ENCODE measurements at places on chromosomes 16 and 17.

DNA sequence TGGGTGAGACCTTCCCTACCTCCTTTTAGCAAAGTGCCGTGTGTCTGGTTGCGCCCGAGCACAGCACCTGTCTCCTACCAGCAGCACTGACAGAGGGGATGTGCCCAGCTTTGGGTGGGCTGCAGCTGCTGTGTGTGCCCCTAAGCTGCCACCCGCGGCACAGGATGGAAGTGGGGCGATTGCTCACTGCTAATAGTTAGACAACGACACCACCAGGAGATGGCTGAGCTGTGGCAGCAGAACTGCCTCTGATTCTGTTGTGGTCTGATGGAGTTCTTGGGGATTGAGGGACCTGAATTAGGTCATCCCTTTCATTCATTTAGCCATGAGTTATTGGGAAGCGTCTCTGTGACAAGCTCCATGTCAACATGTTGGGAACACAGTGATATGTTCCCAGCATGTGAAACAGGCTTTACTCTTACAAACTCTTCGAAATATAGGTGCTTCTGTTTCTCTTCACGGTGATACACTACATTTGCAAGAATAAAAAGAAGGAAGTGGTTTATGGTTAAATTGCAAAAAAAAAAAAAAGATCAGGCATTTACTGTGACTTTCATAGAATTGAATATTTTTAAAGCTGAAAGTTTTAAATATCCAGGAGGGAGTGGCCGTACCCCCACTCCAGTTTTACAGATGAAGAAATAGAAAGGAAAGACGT is 184.4 kb downstream of the MAF start:
- DNase-seq = no peak

GRCh38 chr16:87974178-87974577 is 22.9 kb downstream of the BANP start:
- DNase-seq = no peak

GRCh38 chr17:66485309-66485947 is 183.0 kb downstream of the PRKCA start:
- no peak for DNase-seq

- DNase-seq = no peak
These were observed 172.8 kb downstream of the RBFOX3 start for GRCh38 chr17:79438058-79438457.

- DNase-seq = no peak
These were observed 16.1 kb downstream of the DDX42 start for GRCh38 chr17:63790057-63790456.

DNA sequence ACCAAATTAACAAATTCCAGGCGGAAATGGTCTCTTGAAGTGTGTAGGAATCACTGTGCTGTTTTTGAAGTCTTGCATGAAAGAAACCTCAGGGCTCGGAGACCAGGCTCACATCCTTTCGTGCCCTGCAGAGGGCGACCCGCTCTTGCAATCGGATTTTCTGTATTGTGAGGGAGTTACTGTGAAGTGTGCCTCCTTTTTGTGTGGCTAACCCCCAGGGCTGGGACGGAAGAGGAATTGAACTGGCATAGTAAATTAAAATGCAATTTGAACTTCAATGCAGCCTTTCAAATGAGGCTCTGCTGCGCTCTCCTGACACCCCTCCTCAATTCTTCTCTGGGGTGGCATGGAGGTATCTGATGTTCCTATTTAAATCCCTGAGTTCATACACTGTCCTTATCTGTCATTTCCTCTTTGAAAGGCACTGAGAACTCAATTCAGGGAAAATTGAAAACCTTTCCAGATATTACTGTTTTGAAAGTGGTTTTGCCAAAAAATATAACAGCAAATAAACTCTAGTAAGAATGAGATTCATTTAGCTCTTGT is 51.5 kb upstream of the MGAT5B start:
- peak; percentile 47 for DNase-seq

- peak; percentile 40 for DNase-seq
These were observed 324.5 kb downstream of the SOX9 start for GRCh38 chr17:72445055-72445991.

DNA sequence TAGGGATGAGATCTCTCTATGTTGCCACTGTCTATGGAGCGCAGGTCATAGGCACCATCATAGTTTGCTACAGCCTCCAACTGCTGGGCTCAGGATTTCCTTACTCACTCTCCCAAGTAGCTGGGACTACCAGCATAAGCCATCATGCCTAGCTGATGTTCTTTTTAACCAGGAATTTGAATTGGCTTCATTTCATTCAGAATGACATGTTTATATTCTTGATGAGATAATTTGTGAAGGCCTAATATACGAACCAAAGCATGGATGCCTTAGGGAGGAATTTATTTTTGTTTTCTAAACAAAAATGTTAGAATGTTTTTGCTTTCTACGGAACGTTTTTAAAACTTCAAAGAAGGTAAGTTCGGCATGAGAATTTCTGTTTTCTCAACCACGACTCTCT is 71.6 kb downstream of the HS3ST3B1 start:
- no peak for DNase-seq

- DNase-seq = no peak
These were observed 2.7 kb downstream of the UTP18 start for GRCh38 chr17:51263006-51263405.

- no peak for DNase-seq
These were observed 124.4 kb downstream of the SLC39A11 start for GRCh38 chr17:72967977-72968585.

- DNase-seq = no peak
These were observed 2.9 kb downstream of the KRT39 start for GRCh38 chr17:40963838-40964237.

DNA sequence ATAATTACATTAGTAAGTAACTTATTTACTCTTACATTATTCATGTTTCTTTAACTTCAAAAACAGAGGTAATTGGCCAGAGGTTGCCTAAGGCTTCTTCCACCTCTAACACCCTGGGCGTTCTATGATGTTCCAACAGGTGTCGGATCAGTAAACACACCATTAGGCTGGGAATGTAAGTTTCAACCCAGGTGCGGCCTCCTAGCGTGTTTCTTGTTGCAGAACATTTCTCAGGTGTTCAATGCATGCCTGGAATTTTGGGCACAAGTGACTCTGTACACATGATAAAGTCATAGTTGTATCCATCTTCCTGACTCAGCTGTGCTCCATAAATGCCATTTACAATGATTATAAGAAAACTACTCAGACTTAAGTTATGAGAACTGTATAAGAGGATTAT is 1.0 kb downstream of the KRTAP2-2 start:
- DNase-seq = no peak

DNA sequence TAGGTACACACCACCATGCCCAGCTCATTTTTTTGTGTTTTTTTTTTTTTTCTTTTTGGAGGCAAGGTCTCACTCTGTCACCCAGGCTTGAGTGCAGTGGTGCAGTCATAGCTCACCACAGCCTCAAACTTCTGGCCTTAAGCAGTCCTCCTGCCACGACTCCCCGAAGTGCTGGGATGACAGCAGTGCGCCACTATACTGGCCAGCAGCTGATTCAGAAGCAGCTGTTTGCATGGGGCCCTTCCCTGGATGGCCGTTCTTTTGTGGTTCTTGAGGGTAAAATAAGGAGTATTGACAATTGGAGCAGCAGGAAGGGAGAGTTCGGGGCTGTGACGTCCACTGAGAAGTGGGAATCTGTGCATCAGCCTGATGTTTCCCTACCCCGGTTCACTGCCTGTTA is 41.6 kb downstream of the KIAA0513 start:
- DNase-seq = no peak

DNA sequence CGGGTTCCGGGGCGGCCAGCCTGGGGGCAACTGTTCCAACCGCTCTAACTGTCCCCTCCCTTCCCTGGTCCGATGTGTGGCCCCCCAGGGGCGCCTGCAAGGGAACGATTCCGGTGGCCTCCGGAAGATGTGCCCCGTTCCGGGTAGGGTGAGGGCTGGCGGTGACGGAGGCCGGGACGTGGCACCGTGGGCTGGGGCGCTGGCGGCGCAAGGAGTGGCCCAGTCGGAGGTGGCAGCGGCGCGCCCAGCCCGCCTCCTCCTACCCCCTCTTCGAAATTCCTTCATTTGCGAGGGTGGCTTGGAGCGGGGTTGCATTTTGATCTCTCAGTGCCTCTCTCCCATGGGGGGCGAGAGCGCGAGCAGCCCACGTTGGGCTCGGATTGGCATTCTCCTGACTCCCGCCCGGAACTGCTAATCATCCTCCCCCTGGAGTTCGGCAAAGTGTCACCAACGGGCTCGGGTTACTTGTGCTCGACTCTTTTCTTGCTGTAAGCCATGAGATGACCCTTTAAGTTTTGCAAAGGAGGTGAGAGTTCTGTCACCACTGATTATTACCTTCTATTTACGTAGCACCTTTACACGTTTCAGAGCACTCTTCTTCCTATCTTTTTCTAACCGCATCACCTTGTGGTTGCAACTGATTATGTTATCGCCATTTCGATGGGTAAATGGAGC is 622 bp downstream of the NDEL1 start:
- DNase-seq = peak; percentile 53

DNA sequence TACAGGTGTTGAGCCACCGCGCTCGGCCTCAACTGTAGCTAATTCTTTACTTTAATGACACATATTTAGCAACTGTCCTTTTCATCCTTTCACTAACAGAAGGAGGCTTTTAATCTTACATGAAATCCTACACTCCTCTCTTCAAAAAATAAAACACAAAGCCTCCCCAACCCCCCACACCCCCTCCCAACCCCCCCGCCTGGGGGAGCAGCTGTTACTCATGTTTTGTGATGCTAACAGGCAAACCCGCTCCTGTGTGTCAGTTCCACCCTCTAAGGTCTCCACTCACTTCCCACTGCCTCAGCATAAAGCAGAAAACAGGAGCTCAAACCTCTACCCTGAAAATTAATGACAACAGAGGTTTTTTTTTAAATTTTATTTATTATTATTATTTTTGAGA is 55.4 kb upstream of the SLC25A19 start:
- no peak for DNase-seq

DNA sequence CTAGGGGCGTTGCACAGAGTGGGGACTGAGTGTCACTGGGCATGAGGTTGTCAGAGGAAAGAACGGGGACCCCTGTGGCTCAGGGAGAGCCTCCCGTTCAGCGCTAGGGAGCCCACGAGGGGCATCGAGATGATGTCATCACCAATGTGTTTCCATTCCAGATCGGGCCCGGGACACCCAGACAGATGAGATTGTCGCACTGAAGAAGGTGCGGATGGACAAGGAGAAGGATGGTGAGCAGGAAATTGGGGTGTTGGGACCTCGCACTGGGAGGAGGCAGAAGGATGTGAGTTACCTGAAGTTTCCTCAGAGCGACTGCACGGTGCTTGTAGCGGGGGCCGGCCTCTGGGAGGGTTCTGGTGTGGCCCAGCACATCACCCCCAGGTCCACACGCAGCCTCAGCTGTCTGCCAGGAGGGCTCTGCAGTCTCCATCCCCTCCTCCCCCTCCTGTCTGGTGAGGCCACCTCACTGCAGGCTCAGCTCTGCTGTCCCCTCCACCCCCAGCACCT is 4.0 kb downstream of the CDK10 start:
- DNase-seq = no peak

- DNase-seq = no peak
These were observed 941 bp upstream of the MRPS34 start for GRCh38 chr16:1773703-1774447.

DNA sequence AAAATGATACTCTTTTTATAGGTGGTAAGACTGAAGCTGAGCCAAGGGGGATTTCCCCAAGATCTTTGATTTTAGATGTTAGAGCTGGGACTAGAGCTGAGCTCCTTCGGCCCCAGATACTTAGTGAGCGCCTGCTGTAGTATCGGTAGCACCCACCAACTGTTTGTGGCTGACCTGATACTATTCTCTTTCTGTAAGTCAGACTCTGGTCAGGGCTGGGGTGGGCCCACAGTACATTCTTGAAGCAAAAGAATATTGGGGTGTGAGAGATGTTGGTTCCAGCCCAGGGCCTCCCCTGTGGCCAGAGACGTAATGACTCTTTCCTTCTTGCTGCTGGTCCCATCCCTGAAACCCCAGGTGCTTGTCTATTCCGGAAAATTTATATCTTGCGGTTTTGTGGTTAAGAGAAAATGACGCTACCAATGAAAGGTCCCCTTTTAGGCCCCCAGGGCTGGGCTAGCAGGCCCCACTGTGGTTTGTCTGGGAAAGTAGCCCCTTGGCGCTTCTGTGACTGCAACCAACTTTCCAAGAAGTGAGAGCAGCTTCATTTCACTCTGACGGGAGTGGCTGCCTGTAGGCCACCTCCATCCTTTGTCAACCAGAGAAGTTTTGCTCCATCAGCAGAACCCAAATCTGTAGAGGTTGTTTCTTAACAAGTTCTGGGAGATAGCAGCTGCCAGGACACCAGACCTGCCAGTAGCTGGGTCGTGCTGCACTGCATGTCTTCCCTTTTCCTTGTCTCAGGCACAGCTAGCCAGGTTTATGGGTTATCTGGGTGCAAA is 86.4 kb upstream of the LGALS9 start:
- no peak for DNase-seq

GRCh38 chr16:84726079-84726668 is 26.4 kb downstream of the USP10 start:
- peak; percentile 73 for DNase-seq

- no peak for DNase-seq
These were observed 30.9 kb downstream of the DCAKD start for GRCh38 chr17:45020354-45021138.

DNA sequence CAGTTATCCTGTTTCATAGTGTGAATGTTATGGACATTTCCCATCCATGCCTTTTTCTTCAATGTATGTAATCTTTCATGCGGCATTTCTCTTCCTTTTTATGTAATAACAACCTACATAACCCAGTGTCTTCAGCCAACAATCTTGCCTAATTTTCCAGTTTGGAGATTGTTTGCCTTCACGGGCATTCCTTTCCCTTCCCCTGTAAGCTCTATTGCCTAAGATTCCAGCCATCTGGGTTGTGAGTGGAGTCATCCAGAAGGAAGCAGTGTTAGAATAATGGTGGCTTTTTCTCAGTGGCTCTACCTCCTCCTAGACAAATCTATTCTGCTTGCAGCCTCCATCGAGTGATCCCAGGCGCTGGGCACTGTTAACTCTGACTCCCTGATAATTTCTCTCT is 22.3 kb downstream of the SYCE1L start:
- DNase-seq = no peak

DNA sequence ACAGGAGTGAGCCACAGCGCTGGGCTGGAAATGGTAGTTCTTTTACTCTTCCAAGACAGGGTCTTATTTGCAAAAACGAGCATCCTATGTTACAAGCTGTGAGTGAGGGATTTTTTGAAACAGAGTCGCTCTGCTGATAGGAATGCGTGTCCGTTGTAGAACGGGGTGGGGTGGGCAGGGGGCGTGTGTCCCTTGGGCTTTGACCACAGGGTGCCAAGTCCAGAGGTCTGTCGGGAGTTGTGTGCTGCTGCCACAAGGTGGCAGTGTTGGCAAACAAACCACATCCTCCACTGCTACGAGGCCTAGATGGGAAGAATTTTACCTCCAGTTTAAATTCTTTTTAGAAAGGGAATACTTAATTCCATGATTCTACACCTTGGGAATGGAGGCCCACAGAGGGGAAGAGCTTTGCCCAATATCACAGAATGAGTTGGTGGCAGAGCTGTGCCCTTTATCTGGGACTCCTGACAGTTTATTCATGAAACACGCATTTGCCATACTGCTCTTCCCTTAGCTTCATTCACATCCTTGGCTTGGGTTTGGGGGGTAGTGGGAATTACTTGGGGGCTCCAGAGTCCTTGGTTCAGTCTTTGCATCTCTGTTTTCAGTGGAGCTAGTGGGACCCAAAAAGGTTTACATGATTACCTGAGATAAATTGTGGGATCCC is 30.6 kb upstream of the ETV4 start:
- peak; percentile 59 for DNase-seq

- DNase-seq = peak; percentile 78
These were observed 471.6 kb downstream of the SOX9 start for GRCh38 chr17:72592242-72592966.
